ENCODE measurements at places on chromosomes 16 and 17.
A peak's percentile ranks its signal among the peaks of the same experiment; 100 is the strongest.

DNA sequence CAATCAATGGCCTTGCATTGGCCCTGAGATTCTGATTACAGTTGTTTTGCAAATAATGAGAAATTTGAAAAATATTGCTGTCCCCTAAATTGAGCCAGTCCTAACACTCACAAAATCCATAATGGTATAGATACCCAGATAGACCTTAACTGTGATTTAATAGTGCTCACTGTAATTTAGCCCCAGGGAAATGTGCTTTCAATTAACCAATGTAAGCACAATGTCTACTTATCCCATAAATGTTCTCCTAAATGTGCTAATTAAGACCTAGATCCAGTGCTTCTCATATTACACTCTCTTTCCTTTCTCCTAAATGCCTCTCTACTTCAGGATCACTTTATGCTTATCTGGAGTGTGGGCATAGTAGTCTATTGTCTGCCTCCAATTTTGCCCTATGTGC lies 417.8 kb upstream of the CCL2 start:
- no peak for DNase-seq

- no peak for DNase-seq
Observed at GRCh38 chr17:12665263-12666210, at the start of gene MYOCD. TSS of gene MYOCD (plus strand) at chr17:12665890. CDS start at chr17:12666189, 299 bp downstream.

GRCh38 chr16:87628940-87629339 lies 26.6 kb downstream of the JPH3 start:
- DNase-seq, result peak; percentile 85

GRCh38 chr17:4545217-4545951 lies 9.8 kb downstream of the MYBBP1A start:
- DNase-seq, result no peak

GRCh38 chr17:79572136-79572925 lies 38.5 kb downstream of the RBFOX3 start:
- no peak for DNase-seq

GRCh38 chr16:75204410-75204758 lies 2.6 kb downstream of the CTRB2 start:
- DNase-seq, result no peak

- no peak for DNase-seq
Observed at GRCh38 chr16:3702082-3702481, 15.2 kb downstream of the TRAP1 start.

Data from kidney epithelial cell (primary cell).